Liver (tissue), 10 donors: ENCODE measurements at places on chromosomes 7 and 10.
A peak's percentile ranks its signal among the peaks of the same experiment; 100 is the strongest.

GRCh38 chr7:102433219-102434038 lies at the start of gene ORAI2:
Gene ORAI2 (plus strand): TSS chr7:102433575. CDS start chr7:102438957, 5,382 bp downstream.
- DNase-seq: peak; percentile 76

- DNase-seq: no peak
Measured at GRCh38 chr7:5406957-5407945, 16.4 kb downstream of the TNRC18 start.

DNA sequence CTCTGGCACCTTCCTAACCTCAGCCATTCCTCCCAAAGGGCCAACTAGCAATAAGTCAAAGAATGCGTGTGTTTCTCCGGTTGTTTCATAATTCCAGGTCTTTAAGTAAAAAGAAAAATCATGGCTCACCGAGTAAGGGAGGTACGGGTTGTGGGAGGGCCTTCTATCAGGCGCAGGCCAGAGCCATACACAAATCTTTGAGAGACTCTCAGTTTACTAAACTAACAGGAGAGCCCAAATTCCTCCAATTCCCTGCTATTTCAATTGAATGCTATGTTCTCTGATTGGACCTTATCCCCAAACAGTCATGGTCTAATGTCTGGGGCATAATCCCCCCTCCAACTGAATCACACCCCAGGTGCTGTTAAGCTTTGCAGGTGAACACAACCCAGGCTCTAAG lies 26.2 kb upstream of the SLF2 start:
- no peak for DNase-seq

- no peak for DNase-seq
Measured at GRCh38 chr7:69577221-69577620, 21.1 kb upstream of the AUTS2 start.

GRCh38 chr10:26696786-26697162 lies 727 bp upstream of the PDSS1 start:
- DNase-seq: no peak

DNA sequence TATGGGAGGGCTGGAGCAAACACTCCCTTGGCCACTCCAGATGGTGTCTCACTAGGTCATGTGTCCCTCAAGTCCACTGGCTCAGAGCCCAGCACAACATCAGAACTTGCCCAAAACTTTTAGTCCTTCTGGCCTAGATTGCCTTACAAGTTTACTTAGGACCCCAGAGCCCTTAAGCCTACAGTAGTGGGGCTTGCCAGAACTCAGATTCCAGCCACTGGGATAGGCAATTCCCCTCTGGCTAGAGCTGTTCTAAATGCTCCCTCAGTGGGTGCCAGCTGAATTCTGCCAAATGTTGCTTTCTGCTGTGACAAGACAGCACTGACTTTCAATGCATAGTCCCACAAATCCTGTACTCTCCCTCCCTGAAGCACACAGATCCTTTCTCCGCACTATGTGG lies 331.1 kb downstream of the HTR7 start:
- no peak for DNase-seq

DNA sequence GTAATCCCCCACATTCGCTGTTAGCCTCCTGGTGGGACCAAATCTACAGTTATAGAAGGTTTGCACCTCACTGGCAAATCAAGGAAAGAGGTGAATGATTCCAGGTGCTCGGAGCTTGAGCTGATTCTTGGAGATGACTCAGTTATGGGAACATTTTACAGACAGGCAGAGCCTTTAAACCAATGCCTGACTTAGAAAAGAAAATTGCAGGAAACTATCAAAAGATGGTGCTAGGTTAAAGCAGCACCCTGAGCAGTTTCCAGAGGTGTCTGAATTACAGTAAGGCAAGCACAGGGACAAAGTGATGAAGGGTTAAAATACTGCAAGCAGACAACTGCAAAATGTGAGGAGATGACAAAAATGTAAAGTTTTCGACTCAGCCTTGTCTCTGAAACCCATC lies 2.9 kb downstream of the LRRTM3 start:
- no peak for DNase-seq

- DNase-seq: no peak
Measured at GRCh38 chr7:150874401-150875198, 22.3 kb downstream of the AOC1 start.

GRCh38 chr10:20674926-20675325 lies 222.2 kb downstream of the NEBL start:
- DNase-seq: no peak

DNA sequence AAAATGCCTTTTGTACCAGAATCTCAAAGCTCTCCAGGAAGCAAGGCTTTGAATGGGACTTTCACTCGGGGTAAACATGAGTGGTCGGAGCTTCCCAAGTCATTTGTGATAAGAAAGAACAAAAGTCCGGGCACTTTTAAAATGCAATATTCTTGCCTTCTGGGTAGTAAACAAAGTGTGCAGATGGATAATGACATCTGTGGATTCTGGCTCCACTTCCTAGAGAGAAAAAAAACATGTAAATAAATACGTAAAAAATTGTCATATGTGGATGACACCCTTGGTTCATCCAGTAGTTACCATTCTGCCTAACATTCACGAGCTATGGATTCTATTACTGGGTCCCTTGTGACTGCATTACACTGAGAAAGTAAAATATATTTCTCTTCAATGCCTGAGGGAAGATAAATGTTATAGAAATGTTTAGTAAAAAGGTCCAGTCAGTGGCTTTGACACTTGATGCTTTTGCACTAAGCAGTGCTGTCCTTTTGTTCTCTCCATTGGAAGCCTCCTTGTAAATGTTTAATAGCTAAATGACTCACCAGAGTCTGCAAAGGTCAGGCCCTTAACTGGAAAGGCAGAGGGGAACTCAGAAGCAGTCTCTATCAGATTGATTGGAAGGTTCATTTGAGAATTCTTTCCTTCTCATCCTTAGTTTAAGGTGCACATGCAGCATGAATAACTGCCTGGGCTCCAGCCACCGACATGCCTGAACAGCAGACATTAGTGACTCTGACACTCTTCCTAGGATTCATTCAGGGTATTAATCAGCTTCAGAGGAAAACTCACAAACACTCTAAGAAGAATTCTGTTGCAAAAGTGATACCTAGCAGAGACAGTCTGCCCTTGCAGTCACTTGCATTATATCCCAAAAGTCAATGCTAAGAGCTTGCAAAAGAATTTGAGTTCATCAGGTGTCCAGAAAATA lies 11.7 kb upstream of the EDRF1 start:
- no peak for DNase-seq

DNA sequence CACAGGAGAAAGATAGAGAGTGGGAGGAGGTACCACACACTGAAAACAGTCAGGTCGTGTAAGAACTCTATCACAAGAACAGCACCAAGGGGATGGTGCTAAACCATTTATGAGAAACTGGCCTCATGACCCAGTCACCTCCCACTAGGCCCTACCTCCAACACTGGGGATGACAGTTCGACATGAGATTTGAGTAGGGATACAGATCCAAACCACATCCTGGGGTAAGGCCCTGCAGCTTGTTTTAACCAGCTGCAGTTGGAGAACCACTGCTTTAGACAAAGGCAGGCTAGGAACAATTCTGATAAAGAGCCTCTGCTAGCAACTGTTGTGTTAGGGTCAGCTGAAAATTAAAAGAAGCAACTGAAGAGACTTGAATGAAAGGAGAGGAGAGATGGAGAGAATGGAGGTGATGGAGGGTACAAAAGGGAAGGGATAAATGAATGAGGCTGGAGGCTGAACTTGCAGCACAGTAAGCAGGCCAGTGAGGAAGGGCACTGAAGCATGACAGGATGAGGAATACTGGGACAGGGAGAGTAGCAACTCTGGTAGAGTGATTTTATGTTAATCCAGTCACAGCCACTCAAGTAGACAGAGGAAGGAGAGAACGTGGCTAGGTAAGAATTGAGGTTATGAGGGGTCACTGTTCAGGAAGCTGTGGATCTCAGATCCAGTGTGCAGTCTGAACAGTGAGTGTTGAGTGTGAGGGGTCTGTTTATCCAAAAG lies 23.6 kb downstream of the MEST start:
- DNase-seq: no peak
